HFFc6 (cell line): ENCODE measurements at places on chromosomes 11 and 22. TPM values are rescaled to one million over a fixed set of nuclear protein-coding genes. Genes with fewer than 3 reads are reported as not detected.

DNA sequence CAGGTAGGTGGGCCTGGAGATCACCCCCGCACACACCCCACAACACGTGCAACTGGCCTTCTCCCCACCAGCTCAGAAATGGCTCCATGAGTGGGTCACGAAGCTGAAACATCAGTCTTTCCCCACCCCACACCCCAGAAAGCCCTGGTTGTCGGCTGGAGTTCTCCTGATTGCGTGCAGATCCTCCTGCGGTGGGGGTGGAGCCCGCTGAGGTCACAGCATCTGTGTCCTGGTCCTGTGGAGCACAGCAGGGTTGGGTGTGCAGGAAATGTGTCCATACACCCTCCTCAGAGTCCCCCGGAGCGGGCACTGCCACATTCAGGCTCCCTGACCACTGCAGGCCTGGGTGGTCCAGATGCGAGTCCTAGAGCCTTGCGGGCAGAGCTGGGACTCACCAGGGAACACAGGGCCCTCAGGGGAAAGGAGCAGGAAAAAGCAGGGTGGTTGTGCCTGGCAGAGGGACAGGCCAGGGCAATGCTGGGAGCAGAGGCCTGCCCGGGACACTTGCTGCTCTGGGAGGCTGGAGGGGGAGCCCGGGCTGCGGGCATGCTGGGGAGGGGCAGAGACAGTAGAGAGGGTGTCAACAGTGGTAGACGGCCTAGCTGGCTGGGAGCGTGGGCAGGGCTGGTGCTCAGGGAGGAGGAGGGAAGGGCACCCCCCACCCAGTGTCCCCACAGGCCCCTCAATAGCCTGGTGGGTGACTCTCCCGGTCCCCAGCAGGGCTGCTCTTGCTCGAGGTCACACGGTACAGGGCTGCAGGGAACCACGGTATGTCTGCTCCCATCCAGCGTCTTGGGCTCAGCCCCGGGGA is 42.4 kb upstream of the PPARA start:
- H3K27ac ChIP-seq, result peak overlapping the region; percentile 80
- H3K4me3 ChIP-seq, result peak overlapping the region; percentile 52; the same call in 1 of the 2 replicates
- H3K27me3 ChIP-seq, result peaks cover 40% of the 10 kb centered on the region

GRCh38 chr11:94776351-94777321 is 8.5 kb downstream of the AMOTL1 start:
- H3K4me1 ChIP-seq, result peaks cover 90% of the 10 kb centered on the region
- peak; percentile 49 for DNase-seq
- H3K4me3 ChIP-seq, result peak overlapping the region; percentile 50
- H3K36me3 ChIP-seq, result no peaks in the 10 kb centered on the region

- no peak for DNase-seq
- no peaks in the 10 kb centered on the region for H3K4me1 ChIP-seq
- no peak overlapping the region for H3K4me3 ChIP-seq
- H3K27ac ChIP-seq, result no peak overlapping the region
- H3K36me3 ChIP-seq, result no peaks in the 10 kb centered on the region; the same call in 1 of the 2 replicates
- H3K27me3 ChIP-seq, result no peaks in the 10 kb centered on the region; the same call in 1 of the 2 replicates
These were observed 1.3 kb upstream of the ISX start for GRCh38 chr22:35064664-35065063.

DNA sequence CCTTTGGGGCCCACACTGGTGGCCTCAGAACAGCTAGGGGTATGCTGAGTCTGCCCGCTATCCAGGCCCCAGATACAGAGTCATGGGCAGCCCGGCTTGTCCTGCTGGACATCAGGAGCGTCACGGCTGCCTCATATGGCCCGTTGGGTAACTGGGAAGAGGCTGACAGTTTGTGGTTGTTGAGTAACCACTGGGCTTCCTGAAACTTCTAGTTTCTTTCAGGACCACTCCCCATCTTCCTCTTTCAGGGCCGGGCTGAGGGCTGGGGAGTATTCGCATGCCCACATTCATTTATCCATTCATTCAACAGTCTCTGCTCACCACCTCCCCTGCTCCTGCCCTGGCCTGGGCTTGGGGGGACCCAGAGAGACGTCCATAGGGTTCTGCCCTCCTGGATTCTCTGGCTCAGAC is 13.4 kb upstream of the P2RY2 start:
- H3K4me3 ChIP-seq, result no peak overlapping the region
- H3K27ac ChIP-seq, result no peak overlapping the region
- no peak for DNase-seq
- no peaks in the 10 kb centered on the region for H3K36me3 ChIP-seq
- H3K27me3 ChIP-seq, result peaks cover 9% of the 10 kb centered on the region; the same call in 1 of the 2 replicates
- peaks cover 11% of the 10 kb centered on the region for H3K4me1 ChIP-seq

- H3K27me3 ChIP-seq, result peaks cover 2% of the 10 kb centered on the region; the same call in 1 of the 2 replicates
- peak; percentile 53 for DNase-seq
- H3K36me3 ChIP-seq, result peaks cover 6% of the 10 kb centered on the region
- peak overlapping the region; percentile 94 for H3K27ac ChIP-seq
- H3K4me3 ChIP-seq, result peak overlapping the region; percentile 11; the same call in 1 of the 2 replicates
- H3K4me1 ChIP-seq, result peaks cover 55% of the 10 kb centered on the region
These were observed 427.3 kb downstream of the TENM4 start for GRCh38 chr11:79013509-79013908.

GRCh38 chr11:120343429-120343828 is 7.2 kb downstream of the ARHGEF12 start:
- H3K27ac ChIP-seq, result no peak overlapping the region
- peaks cover 2% of the 10 kb centered on the region; the same call in 1 of the 2 replicates for H3K27me3 ChIP-seq
- no peak for DNase-seq
- H3K36me3 ChIP-seq, result peaks cover 5% of the 10 kb centered on the region; the same call in 1 of the 2 replicates

DNA sequence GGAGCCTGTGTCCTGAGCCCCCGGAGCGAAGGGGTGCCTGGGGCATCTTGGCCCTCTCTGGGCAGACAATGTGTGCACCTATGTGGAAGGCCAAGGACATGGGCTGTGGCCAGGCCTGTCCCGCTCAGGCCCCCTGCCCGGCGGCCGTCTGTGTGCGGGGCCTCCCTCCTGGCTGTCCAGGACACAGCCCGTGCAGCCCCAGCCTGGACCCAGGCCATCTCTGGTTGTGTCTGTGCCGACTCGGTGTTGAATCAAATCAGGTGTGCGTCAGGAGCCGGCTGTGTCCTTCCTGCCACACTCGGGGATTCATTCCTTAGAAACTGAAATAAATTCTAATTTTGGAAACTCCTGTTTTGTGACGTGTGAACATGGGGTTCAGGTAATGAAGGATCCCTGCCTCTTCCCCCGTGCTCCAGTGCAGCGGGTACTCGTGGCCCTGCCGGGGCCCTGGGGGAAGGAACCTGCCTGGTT is 1.5 kb upstream of the SELENOO start:
- no peak for DNase-seq
- H3K4me3 ChIP-seq, result peak overlapping the region; percentile 37; the same call in 1 of the 2 replicates
- peaks cover 10% of the 10 kb centered on the region for H3K4me1 ChIP-seq
- H3K27ac ChIP-seq, result no peak overlapping the region

GRCh38 chr11:34680206-34680605 is 59.3 kb downstream of the EHF start:
- H3K36me3 ChIP-seq, result no peaks in the 10 kb centered on the region
- DNase-seq, result no peak
- no peak overlapping the region for H3K27ac ChIP-seq
- H3K4me1 ChIP-seq, result peaks cover 33% of the 10 kb centered on the region
- H3K27me3 ChIP-seq, result peaks cover 5% of the 10 kb centered on the region

- H3K4me1 ChIP-seq, result no peaks in the 10 kb centered on the region
- H3K27me3 ChIP-seq, result peaks cover 33% of the 10 kb centered on the region
- H3K4me3 ChIP-seq, result no peak overlapping the region
- DNase-seq, result no peak
These were observed 47.5 kb downstream of the SC5D start for GRCh38 chr11:121340032-121340580.

DNA sequence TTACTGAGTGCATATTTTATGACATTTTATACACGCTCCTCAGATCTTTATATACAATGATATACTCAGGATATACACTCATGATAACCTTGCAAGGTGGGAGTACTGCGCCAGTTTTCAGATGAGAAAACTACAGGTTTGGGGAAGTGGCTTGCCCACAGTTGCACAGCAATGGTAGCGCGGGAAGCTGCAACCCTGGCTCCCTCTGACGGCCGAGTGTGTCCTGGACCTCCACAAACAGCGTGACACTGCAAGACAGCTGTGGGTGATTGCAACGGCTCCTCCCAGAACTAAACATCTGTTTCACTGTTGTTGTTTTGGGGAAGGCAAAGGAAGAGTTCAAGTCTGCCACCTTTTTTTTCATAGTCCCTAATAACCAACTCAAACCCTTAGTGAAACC is 47.0 kb downstream of the PACSIN2 start:
- H3K27me3 ChIP-seq, result peaks cover 6% of the 10 kb centered on the region
- H3K4me3 ChIP-seq, result no peak overlapping the region
- DNase-seq, result no peak
- H3K27ac ChIP-seq, result no peak overlapping the region
- peaks cover 54% of the 10 kb centered on the region for H3K4me1 ChIP-seq
- peaks cover 47% of the 10 kb centered on the region for H3K36me3 ChIP-seq

DNA sequence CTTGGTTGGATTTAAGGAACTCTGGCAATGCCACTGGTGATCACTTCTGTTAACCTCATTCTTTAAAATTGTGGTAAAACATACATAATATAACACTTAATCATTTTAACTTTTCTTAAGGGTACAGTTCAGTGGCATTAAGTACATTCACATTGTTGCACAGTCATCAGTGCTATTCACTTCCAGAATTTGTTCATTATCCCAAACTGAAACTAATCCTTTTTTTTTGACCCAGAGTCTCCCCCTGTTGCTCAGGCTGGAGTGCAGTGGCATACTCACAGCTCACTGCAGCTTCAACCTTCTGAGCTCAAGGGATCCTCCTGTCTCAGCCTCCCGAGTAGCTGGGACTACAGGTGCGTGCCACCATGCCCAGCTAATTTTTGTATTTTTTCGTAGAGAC is 10.6 kb downstream of the ELF5 start:
- H3K4me3 ChIP-seq, result no peak overlapping the region; the same call in 1 of the 2 replicates
- no peak overlapping the region for H3K27ac ChIP-seq

- DNase-seq, result no peak
- H3K4me3 ChIP-seq, result no peak overlapping the region
- H3K4me1 ChIP-seq, result no peaks in the 10 kb centered on the region
- no peaks in the 10 kb centered on the region for H3K27me3 ChIP-seq
- H3K36me3 ChIP-seq, result no peaks in the 10 kb centered on the region
These were observed 274.9 kb upstream of the CADM1 start for GRCh38 chr11:115778928-115779650.

GRCh38 chr11:42827845-42828244 is 484.0 kb upstream of the API5 start:
- DNase-seq, result no peak
- no peaks in the 10 kb centered on the region; the same call in 1 of the 2 replicates for H3K27me3 ChIP-seq
- H3K4me3 ChIP-seq, result no peak overlapping the region
- no peak overlapping the region for H3K27ac ChIP-seq
- no peaks in the 10 kb centered on the region for H3K36me3 ChIP-seq
- no peaks in the 10 kb centered on the region for H3K4me1 ChIP-seq

DNA sequence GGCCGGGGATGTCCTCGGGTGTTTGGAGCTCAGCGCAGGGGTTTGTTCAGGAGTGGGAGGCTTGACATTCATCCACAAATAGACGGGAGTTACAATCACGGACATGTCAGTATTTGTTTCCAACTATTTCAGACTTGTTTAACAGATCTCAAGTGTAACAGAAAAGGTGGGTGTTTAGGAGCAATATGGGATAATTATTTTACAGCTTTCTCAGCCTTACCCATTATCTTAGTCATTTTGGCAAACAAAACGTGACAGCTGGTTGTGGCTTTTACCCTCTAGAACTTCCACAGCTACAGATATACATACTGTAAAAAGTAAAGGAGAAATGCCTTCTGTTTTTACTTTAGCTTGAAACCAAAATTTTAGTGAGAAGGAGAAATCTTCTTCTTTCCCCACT is 178.7 kb upstream of the TMEM45B start:
- no peak overlapping the region for H3K4me3 ChIP-seq
- H3K27me3 ChIP-seq, result no peaks in the 10 kb centered on the region
- DNase-seq, result no peak
- H3K4me1 ChIP-seq, result peaks cover 54% of the 10 kb centered on the region
- H3K27ac ChIP-seq, result peak overlapping the region; percentile 29; the same call in 1 of the 2 replicates
- H3K36me3 ChIP-seq, result peaks cover 8% of the 10 kb centered on the region

DNA sequence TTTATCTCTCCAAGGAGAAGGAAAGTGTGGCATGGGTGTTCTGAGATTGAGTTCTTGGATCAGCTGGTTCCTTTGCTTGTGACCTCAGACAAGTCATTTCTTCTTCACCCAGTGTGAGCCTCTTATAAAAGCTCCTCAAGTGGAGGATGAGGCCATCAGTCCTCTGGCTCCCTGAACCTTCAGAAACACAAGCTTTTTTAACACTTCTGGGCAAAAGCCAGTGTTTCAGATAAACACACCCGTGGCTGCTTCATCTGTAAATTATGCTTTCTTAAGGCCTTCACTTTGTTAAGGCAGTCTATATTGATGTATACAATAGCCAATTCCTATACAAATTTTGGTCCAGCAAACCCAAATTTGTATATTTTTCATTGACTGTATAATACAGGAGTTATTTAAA is 179.9 kb downstream of the DBX1 start:
- DNase-seq, result no peak
- H3K4me1 ChIP-seq, result peaks cover 41% of the 10 kb centered on the region
- no peak overlapping the region for H3K4me3 ChIP-seq
- peaks cover 5% of the 10 kb centered on the region for H3K27me3 ChIP-seq
- H3K27ac ChIP-seq, result no peak overlapping the region

- H3K4me3 ChIP-seq, result no peak overlapping the region
- no peak overlapping the region for H3K27ac ChIP-seq
- H3K4me1 ChIP-seq, result no peaks in the 10 kb centered on the region
- H3K36me3 ChIP-seq, result no peaks in the 10 kb centered on the region
- DNase-seq, result no peak
- H3K27me3 ChIP-seq, result no peaks in the 10 kb centered on the region; the same call in 1 of the 2 replicates
These were observed 58.8 kb upstream of the SYN3 start for GRCh38 chr22:33116841-33117547.

GRCh38 chr22:38411016-38411415 is 44.0 kb downstream of the KCNJ4 start:
- H3K4me3 ChIP-seq, result no peak overlapping the region
- no peaks in the 10 kb centered on the region for H3K4me1 ChIP-seq
- peaks cover 6% of the 10 kb centered on the region for H3K27me3 ChIP-seq
- DNase-seq, result no peak

- peak overlapping the region; percentile 94 for H3K4me3 ChIP-seq
- DNase-seq, result peak; percentile 59
- no peaks in the 10 kb centered on the region for H3K36me3 ChIP-seq
These were observed 1.0 kb upstream of the ATG2A start for GRCh38 chr11:64918017-64918416.

DNA sequence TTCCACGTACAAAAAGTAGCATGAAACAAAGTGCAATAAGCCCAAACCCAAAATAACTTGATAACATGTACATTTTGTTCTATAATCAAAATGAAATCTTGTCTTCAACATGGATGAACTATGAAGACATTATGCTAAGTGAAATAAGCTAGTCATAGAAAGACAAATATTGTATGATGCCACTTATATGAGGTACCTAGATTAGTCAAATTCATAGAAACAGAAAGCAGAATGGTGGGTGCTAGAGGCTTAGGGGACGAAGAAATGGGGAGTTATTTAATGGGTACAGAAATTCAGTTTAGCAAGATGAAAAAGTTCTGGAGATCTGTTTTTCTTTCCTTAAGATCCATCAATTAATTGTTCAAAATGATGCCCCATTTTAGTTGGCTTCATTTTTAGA is 7.5 kb downstream of the PGM2L1 start:
- no peaks in the 10 kb centered on the region for H3K27me3 ChIP-seq
- no peak overlapping the region for H3K4me3 ChIP-seq
- H3K27ac ChIP-seq, result no peak overlapping the region
- DNase-seq, result no peak

Gene HSPB2
- 1.0 to 5.8 TPM (median 1.2 TPM) in 3 replicates for total RNA-seq

Gene CCDC73
- total RNA-seq, result not detected in 3 replicates

Gene APOBEC3G
- 1.9 to 6.1 TPM (median 2.2 TPM) in 3 replicates for total RNA-seq

Gene MMP1
- total RNA-seq, result 537 to 1,116 TPM (median 662 TPM) in 3 replicates

Gene CHKA
- 6.3 to 9.2 TPM (median 7.4 TPM) in 3 replicates for total RNA-seq

Gene MISFA
- total RNA-seq, result 1.0 to 2.4 TPM (median 1.8 TPM) in 3 replicates

Gene ANO5
- total RNA-seq, result not detected in 3 replicates

Gene RHOD
- total RNA-seq, result 6.8 to 21.5 TPM (median 11.9 TPM) in 3 replicates

Gene C11orf42
- not detected in 3 replicates for total RNA-seq

Gene KRTAP5-1
- not detected in 3 replicates for total RNA-seq

Gene ADAMTS8
- not detected in 2 replicates for total RNA-seq

Gene OR52I2
- total RNA-seq, result not detected in 3 replicates
